CD4-positive, alpha-beta memory T cell (primary cell): ENCODE measurements at places on chromosomes 3 and 15.

DNA sequence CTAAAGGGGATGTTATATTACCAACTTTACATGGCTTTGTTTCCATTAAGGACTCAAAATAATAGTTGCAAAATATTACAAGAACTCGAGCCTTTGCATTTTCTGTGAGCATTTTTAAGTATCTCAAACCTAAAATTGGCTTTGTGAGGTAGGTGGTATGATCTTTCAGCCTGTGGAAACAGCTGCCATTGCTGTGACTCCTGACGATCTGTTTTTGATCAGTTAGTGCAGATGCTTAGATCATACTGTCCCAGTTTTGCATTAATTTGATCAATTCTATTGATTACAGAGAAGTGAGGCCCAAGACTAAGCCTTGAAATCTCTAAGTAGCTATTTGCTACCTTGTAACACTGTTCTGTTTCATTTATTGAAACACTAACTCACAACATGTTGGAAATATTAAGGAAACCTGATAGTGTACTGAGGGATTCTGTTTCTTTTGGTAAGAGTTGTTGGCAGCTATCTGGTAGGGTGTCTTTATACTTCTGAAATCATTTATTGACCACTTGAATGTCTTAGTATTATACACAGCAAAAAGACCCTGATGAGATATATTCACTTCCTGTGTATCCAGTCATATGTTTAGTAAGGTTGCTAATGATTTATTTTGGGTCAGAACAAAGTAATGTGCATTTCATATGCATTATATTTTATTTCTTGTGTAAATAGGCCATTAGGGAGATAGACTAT is 14.8 kb downstream of the SKIL start:
- H3K36me3 ChIP-seq = no peaks in the 10 kb centered on the region

GRCh38 chr3:14403619-14404155 is 1.3 kb downstream of the SLC6A6 start:
- H3K36me3 ChIP-seq = no peaks in the 10 kb centered on the region
- no peaks in the 10 kb centered on the region for H3K27me3 ChIP-seq
- peak overlapping the region; percentile 62 for H3K4me3 ChIP-seq
- peak overlapping the region; percentile 83 for H3K27ac ChIP-seq

DNA sequence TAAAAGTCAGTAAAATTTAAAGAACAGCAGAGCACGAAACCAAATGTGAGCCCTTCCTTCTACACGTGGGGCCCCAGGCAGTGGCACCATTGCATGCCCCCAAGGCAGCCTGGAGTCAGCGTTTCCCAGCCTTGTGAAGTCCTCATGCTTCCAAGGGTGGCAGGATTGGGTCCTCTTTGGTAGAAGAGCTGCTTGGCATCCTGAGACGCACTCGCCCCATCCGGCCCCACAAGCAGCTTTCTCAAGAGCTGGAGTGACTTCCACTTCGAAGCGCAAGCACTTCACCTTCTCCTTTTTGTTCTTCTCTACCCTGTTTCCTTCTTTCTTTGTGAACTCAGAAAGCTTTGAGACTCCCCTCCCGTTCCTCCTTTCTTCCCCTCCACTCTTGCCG is 34.7 kb downstream of the ZNF710 start:
- H3K36me3 ChIP-seq = no peaks in the 10 kb centered on the region
- no peaks in the 10 kb centered on the region for H3K27me3 ChIP-seq
- H3K4me1 ChIP-seq = peaks cover 70% of the 10 kb centered on the region
- no peak overlapping the region for H3K4me3 ChIP-seq
- H3K27ac ChIP-seq = no peak overlapping the region

GRCh38 chr3:141151439-141151838 is 80.2 kb upstream of the PXYLP1 start:
- H3K36me3 ChIP-seq = no peaks in the 10 kb centered on the region
- no peaks in the 10 kb centered on the region for H3K27me3 ChIP-seq
